ENCODE measurements at places on chromosomes 12 and 14.

DNA sequence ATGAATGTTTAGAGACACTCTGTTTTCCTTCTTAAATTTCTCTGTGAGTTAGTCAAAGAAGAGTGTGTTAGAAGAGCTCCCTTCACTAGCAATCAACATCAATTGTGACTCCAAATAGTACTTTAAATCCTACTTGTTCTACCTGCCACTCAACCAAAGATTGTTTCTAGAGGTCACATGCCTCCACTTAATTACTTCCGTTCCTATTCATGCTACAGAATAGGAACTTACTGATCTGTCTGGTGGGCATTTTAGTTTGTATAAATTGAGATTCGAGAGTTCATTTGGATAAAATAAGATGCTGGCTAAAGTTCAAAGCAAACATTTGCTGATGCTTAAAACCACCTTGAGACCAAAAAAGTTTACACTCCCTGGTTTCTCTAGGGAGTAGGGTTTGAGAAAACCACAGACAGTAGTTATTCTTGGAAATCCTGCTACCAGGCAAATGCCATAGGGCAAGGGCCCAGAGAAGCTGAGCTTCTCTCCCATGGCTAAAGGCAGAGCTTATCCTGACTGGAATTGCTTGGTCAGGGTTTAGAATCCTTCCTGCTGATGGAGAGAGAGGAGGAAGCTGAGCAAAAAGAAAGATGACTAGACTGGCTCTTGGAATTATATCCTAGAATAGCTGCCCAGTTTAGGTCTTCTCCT, 389.6 kb upstream of the ATP2B1 start:
- no peaks in the 10 kb centered on the region for H3K27me3 ChIP-seq
- no peak for DNase-seq
- no peaks in the 10 kb centered on the region for H3K36me3 ChIP-seq
- H3K4me3 ChIP-seq: no peak overlapping the region

GRCh38 chr14:76918256-76918781, 92.1 kb downstream of the LRRC74A start:
- no peak overlapping the region for H3K4me3 ChIP-seq
- H3K4me1 ChIP-seq: peaks cover 41% of the 10 kb centered on the region
- no peaks in the 10 kb centered on the region for H3K27me3 ChIP-seq
- DNase-seq: peak; percentile 82
- peak overlapping the region; percentile 88 for H3K27ac ChIP-seq

GRCh38 chr14:105549481-105549880, 23.1 kb downstream of the TMEM121 start:
- no peaks in the 10 kb centered on the region for H3K36me3 ChIP-seq
- no peaks in the 10 kb centered on the region for H3K4me1 ChIP-seq
- no peak overlapping the region for H3K4me3 ChIP-seq
- H3K27me3 ChIP-seq: peaks cover 3% of the 10 kb centered on the region

DNA sequence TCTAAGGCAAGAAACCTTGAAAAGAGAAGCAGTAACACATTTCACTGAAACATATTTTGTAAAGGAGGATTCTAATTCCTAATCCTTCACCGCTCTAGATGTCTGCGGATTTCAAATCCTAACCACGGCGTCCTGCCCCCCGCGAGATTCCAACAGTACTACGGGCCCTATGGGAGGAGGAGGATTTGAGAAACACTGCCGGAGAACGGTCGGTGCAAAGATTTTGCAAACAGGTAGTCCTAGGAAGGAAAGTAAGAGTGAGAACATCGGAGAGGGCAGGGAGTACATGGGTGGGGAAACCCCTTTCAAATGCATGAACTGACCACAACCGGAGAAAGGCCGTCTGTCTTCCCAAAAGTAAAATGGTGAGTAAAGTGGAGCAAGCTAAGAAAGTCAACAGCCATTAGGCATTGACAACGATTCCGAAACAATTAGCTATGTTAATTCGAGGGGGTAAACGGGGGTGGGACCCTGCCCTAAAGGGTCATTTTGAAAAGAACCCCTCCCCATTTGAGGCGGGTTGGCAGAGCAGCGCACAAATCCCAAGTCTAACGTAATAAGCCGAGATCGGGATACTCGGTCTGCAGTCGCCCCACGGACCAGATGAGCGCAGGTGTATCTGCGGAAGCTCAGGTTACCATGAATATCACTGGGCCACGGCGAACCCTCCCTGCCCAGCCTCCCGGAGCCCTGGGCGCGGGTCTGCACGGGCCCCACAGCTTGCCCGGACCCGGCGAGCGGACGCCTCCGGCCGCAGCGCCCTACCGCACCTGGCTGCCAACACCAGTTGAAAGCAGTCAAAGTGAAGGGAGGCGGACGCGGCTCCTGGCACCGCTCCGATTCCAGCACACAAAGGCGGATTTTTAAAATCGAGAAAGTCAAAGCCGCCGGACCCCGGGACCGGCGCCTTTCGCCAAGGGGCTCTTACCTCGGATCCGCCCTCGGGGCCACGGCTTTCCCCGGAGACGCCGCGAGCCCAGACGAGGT, 662 bp downstream of the EPS8 start:
- no peaks in the 10 kb centered on the region for H3K36me3 ChIP-seq
- no peaks in the 10 kb centered on the region for H3K27me3 ChIP-seq
- H3K4me1 ChIP-seq: no peaks in the 10 kb centered on the region
- peak overlapping the region; percentile 59 for H3K27ac ChIP-seq
- peak overlapping the region; percentile 25 for H3K4me3 ChIP-seq
- DNase-seq: peak; percentile 52

GRCh38 chr12:24125280-24125679, 175.8 kb upstream of the SOX5 start:
- no peak overlapping the region for H3K4me3 ChIP-seq
- H3K27ac ChIP-seq: no peak overlapping the region
- peaks cover 4% of the 10 kb centered on the region for H3K4me1 ChIP-seq
- no peaks in the 10 kb centered on the region for H3K36me3 ChIP-seq

DNA sequence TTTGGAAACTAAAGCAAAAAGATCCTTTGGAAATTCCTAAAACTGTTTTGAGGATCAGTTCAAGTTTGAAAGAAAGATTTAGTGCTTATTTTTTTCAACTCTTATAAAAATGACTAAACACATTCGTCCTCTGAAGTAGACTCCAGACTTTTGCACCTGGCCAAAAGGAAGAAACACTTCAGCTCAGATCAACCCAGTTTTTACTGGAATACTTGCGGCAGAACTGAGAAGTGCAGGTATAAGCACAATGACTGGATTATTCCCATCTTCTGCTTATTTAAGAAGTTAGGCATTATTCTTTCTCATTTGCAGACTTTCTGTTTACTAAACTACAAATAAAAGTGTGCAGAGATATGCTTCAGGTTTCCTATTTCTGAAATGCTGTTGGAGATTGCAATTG, 41.9 kb downstream of the PDE6H start:
- no peaks in the 10 kb centered on the region for H3K36me3 ChIP-seq
- H3K4me3 ChIP-seq: no peak overlapping the region
- DNase-seq: no peak
- H3K4me1 ChIP-seq: no peaks in the 10 kb centered on the region
- no peaks in the 10 kb centered on the region for H3K27me3 ChIP-seq

- peak within 1 kb of the TSS; percentile 46 for H3K4me3 ChIP-seq
- H3K27ac ChIP-seq: peak within 1 kb of the TSS; percentile 65
- peak; percentile 65 for DNase-seq
- peaks cover 21% of the 10 kb centered on the region for H3K4me1 ChIP-seq
- no peaks in the 10 kb centered on the region for H3K27me3 ChIP-seq
- no peaks in the 10 kb centered on the region for H3K36me3 ChIP-seq
Observed at GRCh38 chr14:64704143-64704742, at the start of gene PLEKHG3. Gene PLEKHG3, plus strand, starts transcription at chr14:64704424. Its CDS starts 23,208 bp downstream, at chr14:64727632.

DNA sequence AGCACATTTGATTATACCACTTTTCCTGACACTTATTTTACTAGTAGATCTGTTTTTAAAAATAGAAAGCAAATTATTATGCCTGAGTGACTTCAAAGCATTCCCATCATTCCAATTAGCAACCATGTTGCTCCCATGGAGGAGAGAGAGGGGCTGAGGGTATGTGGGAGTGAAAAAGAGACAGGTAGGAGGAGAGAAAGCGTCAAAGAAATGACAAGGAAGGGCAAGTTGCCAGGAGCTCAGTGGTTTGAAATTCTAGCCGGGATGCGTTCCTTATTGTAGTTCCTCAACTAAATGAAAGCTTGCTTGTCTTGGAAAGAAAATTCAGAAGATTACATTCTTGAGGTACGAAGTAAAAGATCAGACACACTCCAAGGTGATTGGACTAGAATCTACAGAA, 92.4 kb upstream of the PKP2 start:
- H3K36me3 ChIP-seq: no peaks in the 10 kb centered on the region
- DNase-seq: no peak
- H3K4me3 ChIP-seq: no peak overlapping the region
- H3K4me1 ChIP-seq: no peaks in the 10 kb centered on the region
- no peak overlapping the region for H3K27ac ChIP-seq

DNA sequence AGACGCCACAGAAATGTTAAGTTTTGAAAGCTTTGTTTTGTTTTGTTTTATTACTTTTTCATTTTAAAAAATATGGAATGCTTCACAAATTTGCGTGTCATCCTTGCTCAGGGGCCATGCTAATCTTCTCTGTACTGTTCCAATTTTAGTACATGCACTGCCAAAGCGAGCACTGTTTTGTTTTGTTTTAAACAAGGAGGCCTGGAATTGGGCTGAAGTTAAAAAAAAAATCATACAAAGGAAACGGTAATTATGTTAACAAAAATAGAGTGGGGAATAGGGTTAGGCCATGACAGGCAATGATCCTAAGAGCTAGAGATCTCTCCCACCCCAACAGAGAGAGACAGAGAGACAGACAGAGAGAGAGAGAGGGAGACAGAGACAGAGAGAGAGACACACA, 57.0 kb downstream of the ZFP36L1 start:
- H3K4me1 ChIP-seq: no peaks in the 10 kb centered on the region
- no peak overlapping the region for H3K27ac ChIP-seq
- H3K36me3 ChIP-seq: no peaks in the 10 kb centered on the region
- no peaks in the 10 kb centered on the region for H3K27me3 ChIP-seq
- DNase-seq: no peak

GRCh38 chr12:107404981-107405380, 280.6 kb upstream of the PWP1 start:
- DNase-seq: peak; percentile 35
- H3K4me1 ChIP-seq: no peaks in the 10 kb centered on the region
- H3K4me3 ChIP-seq: no peak overlapping the region
- no peaks in the 10 kb centered on the region for H3K27me3 ChIP-seq
- no peak overlapping the region for H3K27ac ChIP-seq

DNA sequence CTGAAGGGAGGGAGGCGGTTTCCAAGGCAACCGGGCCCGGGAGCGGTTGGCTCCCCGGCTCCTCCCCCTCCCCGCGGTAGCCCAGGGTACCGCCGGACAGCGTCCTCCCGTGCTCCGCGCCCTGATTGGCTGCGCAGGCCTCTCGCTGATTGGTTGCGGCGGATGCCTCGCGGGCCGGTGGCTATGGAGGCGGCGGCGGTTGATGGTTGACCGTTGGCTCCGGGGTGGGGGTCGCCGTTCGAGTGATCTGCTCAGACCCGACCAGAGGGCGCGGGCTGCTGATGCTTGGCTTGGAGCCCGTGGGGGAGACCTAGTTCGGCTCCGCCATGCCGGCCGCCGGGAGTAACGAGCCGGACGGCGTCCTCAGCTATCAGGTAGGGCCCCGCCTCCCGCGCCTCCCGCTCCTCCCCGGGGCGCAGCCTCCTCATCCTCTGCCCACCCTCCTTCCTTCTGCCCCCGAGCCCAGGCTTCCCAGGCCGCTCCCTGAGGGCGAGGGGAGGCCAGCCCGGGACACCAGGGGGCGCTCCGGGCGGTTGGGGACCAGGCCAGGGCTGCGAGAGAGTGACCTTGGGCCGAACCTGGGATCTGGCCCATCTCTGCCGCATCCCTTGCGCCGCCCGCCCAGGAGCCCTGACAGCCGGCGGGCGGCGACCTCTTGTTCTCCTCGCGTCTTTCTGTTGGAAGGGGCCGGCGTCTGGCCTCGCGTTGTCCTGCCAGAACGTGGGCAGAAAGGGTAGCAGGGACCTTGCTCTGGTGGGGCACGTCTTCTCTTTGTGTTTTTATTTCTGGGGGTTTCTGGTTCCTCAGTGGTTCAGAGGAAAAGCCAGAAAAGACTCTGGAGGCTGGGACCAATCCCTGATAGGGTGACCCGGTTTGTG, at the start of gene SLC4A8:
Gene SLC4A8, plus strand, starts transcription at position 170 of the 878 bp plus-strand sequence. Its CDS starts 157 bp downstream, at position 327.
- no peak within 1 kb of the TSS for H3K27ac ChIP-seq
- H3K4me3 ChIP-seq: peak within 1 kb of the TSS; percentile 25
- DNase-seq: peak; percentile 97
- H3K36me3 ChIP-seq: no peaks in the 10 kb centered on the region

Data from adrenal gland (tissue), 19 donors.